Ecto neural progenitor cell (in vitro differentiated cells): ENCODE measurements at places on chromosomes 6 and 20.

- DNase-seq = no peak
Observed at GRCh38 chr20:44004306-44004915, 89.8 kb downstream of the TOX2 start.

GRCh38 chr6:116945809-116946208, 68.8 kb downstream of the RFX6 start:
- DNase-seq = no peak

GRCh38 chr6:657743-658142, 843 bp upstream of the HUS1B start:
- DNase-seq = no peak

DNA sequence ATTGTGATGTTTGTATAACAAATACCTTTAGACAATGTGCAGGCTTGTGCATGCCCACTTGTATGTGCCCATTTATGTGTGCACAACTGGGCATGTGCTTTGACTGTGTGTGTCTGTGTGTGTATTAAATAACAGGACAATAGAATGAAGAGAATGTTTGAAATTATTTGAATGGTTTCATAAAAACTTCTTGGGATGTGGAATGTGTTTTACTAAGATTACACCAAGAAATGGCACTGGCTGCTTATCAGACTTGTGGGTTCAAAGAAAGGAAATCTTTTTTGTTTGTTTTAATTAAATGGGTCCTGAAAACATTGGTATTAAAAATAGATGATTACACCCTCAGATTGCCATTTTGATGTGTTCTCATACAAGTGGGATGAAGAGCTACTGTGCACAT, 191.6 kb upstream of the CCN2 start:
- DNase-seq = no peak

GRCh38 chr6:158028421-158028820, 46.8 kb downstream of the SYNJ2 start:
- no peak for DNase-seq

- no peak for DNase-seq
Observed at GRCh38 chr6:15387118-15387517, 141.2 kb downstream of the JARID2 start.

- no peak for DNase-seq
Observed at GRCh38 chr6:37709250-37709931, 11.7 kb upstream of the MDGA1 start.

DNA sequence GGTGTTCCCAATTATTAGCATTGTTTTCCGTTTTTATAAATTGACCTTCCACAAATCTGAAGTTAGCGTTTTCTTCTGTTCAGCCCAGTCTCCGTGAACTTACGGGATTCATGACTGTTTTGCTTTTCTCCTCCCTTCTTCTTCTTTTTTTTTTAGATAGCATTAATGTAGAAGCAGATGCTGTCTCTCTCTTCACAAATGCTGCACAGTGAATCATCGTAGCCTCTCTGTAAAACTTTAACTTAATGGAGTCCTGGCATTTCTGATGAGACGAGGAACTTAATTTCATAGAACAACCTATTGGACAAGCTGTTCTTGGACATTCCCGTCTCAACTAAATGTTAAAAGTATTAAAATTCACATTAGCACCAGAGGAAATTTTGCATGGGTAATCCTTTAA, 138.0 kb upstream of the EEF1E1 start:
- no peak for DNase-seq

DNA sequence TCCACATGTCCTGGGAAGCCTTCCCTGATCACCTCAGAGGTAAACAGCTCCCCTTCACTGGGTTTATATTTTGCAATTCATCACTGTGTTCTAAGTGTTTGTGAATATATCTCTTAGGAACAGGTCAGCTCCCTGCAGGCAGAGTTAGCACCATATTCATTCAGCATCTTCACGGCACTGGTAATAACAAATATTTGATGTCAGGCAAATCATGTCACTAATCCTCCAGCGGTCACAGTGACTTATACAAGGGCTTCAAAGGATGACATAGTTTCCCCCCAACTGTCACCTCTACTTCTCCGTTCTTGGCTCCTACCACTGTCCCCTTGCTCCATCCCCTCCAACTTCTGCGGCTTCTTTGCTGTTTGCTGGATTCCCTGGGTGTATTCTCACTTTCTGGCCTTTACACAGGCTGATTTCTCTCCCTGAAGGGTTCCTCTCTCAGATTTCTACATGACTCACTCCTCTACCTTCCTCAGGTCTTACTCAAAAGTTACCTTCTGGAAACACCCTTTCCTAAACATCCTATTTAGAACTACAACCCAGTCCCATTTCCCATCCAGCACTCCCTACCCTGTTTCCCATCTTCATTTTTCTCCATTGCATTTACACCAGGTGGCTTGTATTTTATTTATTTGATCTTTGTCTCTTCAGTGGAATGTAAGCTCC, 66.6 kb downstream of the NHLRC1 start:
- DNase-seq = no peak

GRCh38 chr6:129342796-129343195, 367.2 kb downstream of the ARHGAP18 start:
- no peak for DNase-seq

- no peak for DNase-seq
Observed at GRCh38 chr6:56688521-56688920, 45.8 kb upstream of the DST start.

DNA sequence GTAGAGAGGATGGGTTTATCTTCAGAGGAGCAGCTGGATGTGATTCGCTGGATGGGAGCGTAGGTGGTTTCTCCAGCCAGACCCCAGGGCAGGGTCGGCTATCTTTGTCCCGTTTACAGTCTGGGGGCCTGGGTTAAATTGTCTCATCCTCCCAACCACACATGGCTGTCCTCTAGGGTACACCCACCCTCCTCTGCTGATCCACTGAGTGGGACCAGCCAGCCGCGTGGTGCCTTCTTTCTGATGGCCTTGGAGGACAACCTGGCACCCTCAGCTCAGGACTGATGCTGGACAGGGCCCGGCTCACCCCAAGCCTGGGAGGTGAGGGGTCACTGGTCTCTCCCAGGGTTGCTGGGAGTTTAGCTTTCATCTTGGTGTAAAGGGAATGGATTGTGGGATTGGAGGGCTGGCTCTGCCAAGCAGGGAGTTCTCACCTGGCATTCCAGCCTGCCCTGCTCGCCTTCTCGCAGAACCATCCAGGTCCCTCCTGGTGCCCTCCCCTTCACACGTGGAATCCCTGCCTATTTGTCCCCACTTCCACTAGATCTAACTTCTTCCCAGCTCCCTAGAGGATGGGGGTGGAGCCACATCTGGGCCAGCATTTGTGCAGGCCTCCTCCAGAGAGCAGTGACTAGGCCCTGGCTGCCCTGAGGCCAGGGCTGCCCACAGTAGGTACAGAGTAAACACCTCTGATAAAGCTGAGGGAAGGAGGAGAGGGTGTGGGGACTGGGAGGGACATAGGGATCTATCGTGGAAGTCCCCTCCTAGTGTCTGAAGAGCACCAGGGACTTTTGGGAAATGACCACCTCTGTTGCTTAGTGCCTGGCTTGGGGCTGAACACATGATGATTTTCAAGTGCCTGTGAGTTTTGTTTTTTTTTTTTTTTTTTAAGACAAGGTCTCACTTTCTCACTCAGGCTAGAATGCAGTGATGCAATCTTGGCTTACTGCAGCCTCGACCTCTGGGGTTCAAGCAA, 1.6 kb downstream of the ITPR3 start:
- DNase-seq = peak; percentile 48

DNA sequence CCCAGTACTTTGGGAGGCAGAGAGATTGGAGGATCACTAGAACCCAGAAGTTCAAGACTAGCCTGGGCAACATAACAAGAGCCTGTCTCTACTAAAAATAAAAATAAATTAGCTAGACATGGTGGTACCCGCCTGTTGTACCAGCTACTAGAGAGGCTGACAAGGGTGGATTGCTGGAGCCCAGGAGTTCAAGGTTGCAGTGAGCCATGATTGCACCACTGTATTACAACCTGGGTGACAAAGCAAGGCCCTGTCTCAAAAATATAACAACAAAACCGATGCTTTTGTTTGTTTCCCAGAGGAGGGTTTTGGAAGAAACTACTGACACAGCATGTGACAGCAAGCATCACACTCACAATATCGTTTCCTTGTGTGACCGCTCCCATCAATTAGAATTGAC, 119.6 kb downstream of the TSHZ2 start:
- no peak for DNase-seq

- no peak for DNase-seq
Observed at GRCh38 chr6:12078014-12078413, 65.9 kb downstream of the HIVEP1 start.

DNA sequence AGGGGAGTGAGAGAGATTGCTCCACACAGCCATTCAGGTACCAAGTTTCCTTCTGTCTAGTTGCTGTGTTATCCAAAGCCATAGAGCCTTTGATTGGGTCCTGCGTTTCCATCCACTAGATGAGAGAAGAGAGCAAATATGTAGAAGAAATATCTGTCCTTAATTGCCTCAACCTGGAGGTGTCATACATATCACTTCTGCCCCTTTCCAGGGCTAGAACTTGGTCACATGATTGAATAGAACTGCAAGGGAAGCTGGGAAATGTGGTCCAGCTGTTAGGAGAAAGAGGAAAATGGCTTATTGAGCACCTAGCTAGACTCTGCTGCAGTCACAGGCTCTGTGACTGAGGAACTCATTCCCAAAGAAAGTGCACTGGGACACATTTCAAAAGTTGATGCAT, 115.6 kb upstream of the JAG1 start:
- DNase-seq = no peak

DNA sequence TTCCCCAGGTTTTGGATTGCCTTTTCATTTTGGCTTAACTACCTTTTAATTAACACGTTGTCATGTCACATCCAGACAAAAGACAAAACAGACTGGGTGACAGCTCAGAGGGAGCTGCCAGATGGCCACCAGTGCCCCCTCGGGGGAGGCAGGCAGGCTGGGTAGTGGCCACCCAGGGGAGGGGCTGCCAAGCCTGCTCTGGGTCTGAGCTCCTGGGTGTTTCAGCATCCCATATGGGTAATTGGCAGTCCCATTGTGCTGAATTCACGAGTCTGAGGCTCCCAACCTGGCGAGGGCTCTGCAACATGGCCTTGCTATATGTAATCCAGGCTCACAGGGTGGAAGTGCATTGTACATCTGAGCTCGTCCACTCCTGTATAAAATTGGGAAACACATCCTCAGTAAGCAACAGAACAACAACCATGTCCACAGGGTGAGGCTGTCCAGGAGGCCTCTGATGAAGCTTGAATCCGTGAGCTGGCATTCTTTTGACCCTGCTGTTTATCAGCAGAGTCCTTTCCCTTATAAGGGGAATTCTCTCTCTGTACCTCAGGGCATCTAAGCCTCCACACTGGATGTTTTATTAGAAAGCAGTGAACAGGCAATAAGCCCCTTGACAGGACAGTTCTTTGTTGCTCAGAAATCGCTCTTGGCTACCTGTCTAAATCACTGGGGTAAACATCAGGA, 111.7 kb upstream of the SLC22A23 start:
- no peak for DNase-seq

DNA sequence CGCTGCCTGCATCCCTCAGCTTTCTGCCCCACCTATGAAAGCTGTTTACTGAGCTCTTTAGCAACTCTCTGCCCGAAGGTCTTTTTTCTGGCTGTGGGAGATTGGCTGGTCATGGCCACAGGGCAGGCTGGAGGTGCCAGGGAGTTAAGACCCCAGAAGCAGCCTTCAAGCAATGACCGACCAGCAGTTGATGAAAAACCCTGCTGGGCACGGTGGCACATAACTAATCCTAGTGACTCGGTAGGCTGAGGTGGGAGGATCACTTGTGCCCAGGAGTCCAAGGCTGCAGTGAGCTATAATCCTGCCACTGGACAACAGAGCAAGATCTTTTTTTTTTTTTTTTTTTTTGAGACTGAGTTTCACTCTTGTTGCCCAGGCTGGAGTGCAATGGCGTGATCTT, 20.4 kb upstream of the ITPR3 start:
- DNase-seq = no peak

- DNase-seq = no peak
Observed at GRCh38 chr6:106473812-106474211, 113.3 kb downstream of the CRYBG1 start.

- DNase-seq = no peak
Observed at GRCh38 chr6:144485531-144485930, 200.4 kb downstream of the UTRN start.

DNA sequence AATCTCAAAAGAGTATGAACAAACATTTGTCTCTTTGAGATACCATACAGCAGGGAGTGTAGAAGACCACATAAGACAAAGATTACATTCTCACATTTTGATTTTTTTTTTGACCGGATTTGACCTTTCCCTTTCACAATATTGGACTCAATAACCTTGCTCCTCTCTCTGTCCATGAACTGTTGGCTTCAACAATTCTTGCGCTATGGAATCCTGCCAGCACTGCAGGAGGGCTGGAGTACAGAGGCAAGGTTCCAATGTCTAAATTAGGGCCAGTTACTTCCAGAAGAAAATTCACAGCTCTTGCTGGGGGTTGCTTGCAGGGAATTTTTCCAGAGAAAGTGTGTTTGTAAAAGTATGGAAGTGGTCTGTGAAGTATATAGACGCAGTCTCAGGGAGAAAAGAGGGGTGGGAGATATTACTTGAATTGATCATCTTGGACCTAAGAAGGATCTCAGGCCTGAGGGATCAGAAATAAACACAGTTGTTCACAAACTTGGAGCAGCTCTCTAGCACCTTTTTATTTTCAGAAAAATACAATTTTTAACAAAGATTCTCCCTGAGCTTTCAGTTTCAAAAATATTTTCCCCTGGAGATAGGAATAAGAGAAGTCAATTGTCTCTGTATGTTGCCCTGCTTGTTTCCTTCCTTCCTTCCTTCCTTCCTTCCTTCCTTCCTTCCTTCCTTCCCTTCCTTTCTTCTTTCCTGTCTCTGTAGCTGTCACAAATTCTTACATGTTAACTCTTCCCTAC, 765.9 kb downstream of the BCKDHB start:
- no peak for DNase-seq

DNA sequence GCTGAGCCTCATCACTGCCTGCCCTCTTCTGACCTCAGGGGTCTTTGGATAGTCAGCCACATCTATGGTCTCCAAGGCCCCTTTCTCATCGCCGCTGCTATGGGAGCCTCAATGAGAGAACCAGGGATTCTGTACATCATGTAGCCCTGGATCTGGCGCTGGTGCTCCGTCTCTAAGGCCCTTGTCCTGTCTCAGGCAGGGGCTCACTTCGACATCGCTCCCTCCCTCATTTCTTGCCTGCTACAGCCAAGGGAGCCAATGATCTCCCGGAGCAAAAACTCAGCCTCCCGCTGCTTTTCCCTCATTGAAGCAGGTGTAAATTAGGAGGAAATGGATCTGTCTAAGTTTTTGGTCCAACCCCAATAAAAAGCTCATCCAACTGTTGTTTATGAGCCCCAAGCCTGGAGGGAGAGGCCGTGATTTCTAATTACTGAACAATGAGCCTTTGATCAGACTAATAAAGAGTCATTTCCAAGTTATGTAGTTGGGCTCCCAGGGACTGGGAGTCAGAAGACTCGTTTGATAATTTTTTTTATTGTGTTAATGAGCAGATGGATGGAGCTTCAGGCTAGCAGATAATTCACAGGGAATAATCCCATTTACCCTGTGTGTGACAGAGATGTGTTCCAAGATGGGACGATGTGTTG, 30.9 kb downstream of the LBP start:
- no peak for DNase-seq

DNA sequence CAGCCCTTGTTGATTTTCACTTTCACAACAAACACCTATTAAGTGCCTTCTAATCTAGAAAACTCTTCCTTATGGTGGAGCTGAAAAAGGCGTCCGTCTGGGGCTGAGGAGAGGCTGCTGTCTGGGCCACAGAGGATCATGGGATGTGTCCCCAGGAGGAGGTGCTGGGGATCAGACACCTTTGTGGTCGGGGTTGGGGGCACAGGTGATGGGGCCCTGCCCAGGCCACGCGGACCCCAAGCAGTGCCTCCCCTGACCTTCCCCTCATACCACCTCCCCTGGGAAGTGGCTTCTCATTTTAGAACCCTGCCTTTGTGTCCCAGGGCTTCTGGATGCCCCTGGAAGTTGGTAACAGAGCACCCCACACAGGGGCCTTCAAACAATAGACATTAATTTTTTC, 41.1 kb downstream of the SUN5 start:
- no peak for DNase-seq
